ENCODE measurements at places on chromosomes 1 and 21.

GRCh38 chr1:47682786-47683350 is 245.0 kb downstream of the FOXD2 start:
- DNase-seq = no peak

DNA sequence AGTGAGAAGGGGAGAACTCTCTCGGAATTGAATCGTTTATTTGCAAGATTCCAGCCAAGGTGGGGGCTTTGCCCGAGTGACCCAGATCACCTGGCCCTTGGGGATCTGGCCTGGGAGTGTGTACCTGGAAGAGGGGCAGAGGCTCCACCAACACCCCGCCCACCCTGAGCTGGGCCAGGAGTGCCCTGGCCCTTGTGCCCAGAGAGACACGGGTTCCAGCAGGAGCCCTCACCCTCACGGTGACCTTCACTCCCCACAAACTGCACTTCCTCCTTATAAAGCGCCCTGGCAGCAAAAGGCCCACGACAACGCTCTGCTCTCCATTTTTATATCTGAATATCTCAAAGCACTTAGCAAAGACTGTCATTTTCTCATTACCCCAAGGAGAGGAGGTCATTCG is 16.6 kb downstream of the CASZ1 start:
- no peak for DNase-seq

DNA sequence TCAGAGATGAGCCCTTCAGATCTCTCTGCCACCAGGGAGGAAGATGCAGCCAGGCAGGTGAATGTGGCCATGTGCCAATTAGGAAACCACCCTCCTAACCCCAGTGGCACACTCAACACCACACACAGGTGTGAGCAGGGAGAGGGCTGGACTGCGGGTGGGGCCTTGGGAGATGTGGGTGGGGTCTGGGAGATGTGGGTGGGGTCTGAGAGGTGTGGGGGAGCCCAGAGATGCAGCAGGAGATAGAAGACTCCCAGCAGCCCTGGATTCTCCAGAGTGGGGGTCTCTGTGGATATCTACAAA is 43.2 kb upstream of the COL6A1 start:
- DNase-seq = no peak

DNA sequence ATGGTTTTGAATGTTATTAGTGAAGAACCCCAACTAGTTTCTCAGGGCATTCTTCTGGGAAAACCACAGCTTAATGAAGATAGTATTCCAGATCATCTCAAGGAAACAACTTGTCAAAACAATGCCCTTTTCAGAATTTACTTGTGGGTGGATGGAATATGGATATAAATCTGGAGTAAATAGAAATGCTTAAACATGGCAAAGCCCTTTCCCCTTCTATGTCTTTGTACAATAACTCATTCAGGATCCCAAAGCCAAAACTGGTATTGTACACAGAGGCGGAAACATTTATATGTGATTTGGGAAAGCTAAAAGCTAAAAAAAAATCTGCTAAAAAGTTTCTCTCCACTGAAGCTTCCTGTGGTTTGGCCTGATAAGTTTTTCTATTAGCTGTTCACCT is 55.5 kb upstream of the RGS5 start:
- DNase-seq = no peak

GRCh38 chr1:42670425-42670824 is 11.8 kb upstream of the YBX1 start:
- no peak for DNase-seq
